ENCODE measurements at places on chromosomes 5 and 9. TPM values are rescaled to one million over a fixed set of nuclear protein-coding genes. Genes with fewer than 3 reads are reported as not detected.

The CFAP157 gene
- total RNA-seq = not detected

The ELAVL2 gene
- total RNA-seq = 0.92 TPM

The ADAMTS19 gene
- not detected for total RNA-seq

The PTGS1 gene
- total RNA-seq = 1.9 TPM

The SPINK13 gene
- 2.8 TPM for total RNA-seq

The ZFP37 gene
- not detected for total RNA-seq

The ZDHHC11 gene
- 8.9 TPM for total RNA-seq

The VCAN gene
- total RNA-seq = 0.12 TPM

The GTF2H2C gene
- 99.9 TPM for total RNA-seq

The ASTN2 gene
- 10.1 TPM for total RNA-seq

The DPH7 gene
- total RNA-seq = 24.4 TPM

The UBAC1 gene
- total RNA-seq = 34.4 TPM

DNA sequence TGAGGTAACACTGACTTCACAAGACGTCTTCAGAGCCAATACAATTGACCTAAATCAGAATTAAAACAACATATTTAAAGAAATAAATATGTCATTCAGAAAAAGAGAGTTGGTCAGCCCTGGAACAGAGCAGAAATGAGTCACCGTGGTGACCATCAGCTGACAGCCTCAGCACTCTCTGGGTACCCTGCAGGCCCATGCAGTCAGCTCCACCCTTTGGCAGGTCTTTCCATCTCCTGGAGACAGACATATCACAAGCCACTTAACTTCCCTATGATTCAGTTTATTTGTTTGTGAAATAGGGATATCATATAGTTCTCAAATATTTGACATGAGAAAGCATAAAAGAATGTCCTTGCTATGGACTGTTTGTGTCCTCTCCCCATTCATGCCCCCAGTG lies 151.6 kb upstream of the MEF2C start:
- DNase-seq = no peak

GRCh38 chr5:98657559-98657958 lies 115.9 kb upstream of the RGMB start:
- DNase-seq = no peak

GRCh38 chr5:107672211-107673038 lies 1.7 kb upstream of the EFNA5 start:
- DNase-seq = peak; percentile 98

- DNase-seq = no peak
Measured at GRCh38 chr5:99037668-99038067, 108.9 kb upstream of the CHD1 start.

GRCh38 chr9:127869310-127870152 lies 7.9 kb downstream of the AK1 start:
- peak; percentile 87 for DNase-seq

DNA sequence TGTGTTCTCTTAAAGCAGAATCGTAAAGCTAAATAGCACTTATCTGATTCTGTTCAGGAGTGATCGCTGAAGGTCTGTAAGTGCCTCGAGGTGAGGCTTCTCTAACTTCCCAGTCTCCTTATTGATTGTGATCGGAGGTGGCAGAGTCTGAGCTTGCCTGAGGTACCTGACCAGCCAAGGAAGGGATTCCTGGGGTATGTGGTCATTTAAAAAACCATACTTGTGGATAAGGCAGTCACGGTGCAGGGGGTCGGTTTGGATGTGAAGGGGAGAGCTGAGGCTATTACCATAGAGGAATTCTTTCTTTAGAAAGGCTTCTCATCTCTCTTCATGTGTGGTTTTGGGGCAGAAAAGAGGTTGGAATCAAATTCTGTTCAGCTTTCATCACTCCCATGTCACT lies 193.7 kb downstream of the TLE4 start:
- DNase-seq = no peak

DNA sequence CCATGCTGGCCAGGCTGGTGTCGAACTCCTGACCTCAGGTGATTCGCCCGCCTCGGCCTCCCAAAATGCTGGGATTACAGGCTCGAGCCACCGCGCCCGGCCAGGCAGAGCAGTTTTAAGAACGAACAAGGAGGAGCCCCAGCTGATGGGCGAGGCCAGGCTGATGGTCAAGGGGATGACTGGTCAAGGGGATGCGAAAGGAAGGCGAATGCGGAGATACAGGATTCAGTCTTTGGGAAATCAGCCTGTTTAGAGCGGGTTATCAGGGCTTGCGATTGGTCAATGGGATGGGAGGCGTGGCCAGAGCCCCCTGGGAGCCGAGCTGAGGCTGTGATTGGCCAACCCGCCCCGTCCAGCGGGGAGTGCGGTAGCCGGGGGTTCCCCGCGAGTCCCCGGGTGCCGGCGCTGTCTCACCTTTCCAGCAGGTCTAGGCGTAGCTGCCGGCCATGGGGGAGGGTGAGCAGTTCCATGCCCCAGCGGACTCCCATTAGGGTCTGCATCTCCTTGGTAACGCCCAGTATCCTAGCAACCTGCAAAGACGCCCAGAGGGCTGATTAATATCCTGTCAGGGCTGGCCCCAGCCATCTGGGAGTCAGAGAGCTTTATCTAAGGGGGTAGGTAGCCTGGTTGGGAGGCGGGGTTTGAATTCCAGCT lies 7.5 kb upstream of the TOR2A start:
- DNase-seq = peak; percentile 70

GRCh38 chr9:133788819-133789717 lies 50.9 kb upstream of the SARDH start:
- DNase-seq = no peak

- DNase-seq = no peak
Measured at GRCh38 chr9:21454149-21454548, 13.9 kb downstream of the IFNA1 start.

DNA sequence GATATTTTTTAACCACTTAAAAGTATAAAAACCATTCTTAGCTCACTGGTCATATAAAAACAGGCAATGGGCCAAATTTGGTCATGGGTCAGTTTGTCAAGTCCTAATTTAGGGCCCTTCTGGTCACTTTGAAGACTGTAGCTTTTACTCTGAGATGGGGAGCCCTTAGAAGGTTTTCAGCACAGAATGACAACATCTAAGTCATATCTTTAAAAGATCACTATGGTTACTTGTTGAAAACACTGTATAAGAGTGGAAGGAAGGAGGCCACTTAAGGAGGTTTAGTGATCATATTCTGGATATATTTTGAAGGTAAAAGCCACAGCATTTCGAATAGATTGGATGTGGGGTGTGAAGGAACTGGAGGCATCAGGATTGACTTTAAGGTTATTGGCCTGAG lies 76.7 kb downstream of the STRBP start:
- no peak for DNase-seq

DNA sequence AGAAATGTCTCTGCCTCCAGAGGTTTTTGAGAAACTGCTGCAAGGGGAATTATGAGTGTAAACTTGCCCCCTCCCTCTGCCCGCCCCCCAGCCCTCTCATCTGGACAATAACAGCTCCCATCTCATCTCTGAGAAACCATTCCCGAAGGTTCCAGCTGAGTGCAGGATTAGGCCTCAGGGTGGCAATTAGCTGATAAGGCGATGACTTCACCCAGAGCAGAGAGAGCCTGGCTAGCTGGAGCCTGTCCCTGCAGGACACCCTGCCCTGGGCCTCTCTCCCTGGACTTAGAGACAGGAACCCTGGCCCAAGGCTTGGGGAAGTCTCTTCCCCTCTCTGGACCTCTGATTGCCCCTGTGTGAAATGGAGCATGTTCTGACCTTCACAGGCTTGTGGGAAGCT lies 45.7 kb upstream of the HAND1 start:
- DNase-seq = no peak

GRCh38 chr5:65062469-65063083 lies 293.8 kb downstream of the CWC27 start:
- DNase-seq = peak; percentile 98

DNA sequence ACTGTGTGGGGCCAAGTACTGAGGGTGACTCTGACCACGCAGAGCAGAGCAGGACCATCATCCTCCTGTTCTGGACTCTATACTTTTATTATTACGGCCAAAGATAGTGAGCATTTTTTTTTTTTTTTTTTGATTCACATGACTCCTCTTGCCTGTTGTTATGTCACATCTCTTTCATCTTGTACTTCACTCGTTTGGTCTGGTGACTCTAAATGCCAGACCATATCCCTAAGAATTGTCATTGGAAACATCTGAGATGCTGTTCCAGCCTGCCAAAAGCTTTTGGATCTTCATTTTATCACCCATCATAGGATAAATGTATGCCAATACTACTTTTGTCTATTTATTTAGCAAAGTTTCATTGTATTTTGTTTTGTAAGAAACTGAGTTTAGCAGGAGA lies 168.2 kb upstream of the RAI14 start:
- no peak for DNase-seq

All from NCI-H460 (cell line).